ENCODE measurements at places on chromosomes 12 and 14.

- no peak for DNase-seq
Measured at GRCh38 chr14:33241331-33241730, 302.7 kb downstream of the NPAS3 start.

GRCh38 chr14:100237735-100238418 lies 1.1 kb upstream of the YY1 start:
- no peak for DNase-seq

DNA sequence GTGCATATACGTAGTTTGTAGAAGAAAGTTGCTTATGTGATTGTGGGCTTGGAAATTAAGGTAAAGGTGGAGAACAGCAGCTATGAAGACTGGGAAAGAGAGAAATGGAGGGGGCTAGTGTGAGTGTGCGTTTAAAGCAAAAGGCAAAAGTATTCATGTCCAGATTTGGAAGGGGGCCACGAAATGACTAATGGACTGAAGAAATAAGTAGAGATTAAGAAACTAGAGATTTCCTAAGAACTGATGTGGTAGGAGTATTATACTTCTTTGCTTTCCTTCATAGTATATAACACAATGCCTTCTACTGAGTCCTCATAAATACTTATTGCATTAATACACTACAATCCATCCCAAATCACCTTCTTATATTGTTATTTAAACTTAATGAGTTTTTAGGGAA lies 298.6 kb upstream of the NOVA1 start:
- no peak for DNase-seq

- peak; percentile 59 for DNase-seq
Measured at GRCh38 chr12:118979763-118980406, 1.5 kb upstream of the SRRM4 start.

DNA sequence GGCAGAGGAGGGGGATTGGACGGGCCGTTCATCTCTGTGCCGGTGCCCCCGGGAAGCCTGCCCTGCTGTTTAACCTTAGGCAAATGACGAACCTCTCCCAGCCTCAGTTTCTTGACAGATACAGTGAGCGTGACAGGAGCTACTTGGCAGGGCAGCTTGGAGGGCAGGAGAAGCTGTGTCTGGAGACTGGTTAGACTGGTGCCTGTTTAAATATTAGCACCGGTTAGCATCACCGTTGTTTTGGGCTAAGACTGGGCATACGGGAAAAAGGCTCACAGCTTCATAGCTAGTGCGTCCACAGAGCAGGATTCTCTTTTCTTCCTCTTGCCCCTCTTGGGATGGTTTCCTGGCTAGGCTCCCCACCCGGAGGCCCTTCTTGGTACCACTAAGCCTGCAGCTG lies 38.7 kb downstream of the RHOF start:
- DNase-seq: no peak

DNA sequence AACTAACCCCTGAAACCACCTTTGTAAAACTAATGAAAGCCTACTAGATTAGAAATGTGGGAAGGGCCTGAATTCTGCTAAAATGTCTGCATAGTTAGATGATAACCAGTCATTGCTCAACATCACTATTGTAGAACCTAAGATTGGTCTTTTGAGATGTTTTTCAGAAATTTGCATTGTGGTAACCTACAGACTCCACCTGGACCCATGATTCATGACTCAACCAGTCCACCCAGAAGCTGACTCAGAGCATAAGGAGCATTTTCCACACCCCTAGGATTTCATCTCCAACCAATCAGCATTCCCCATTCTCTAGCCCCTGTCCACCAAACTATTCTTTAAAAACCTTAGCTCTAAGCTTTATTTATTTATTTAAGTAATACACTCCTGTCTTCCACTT lies 30.4 kb upstream of the CHGA start:
- no peak for DNase-seq

GRCh38 chr12:94265539-94265938 lies 117.2 kb downstream of the PLXNC1 start:
- no peak for DNase-seq
